ENCODE measurements at places on chromosomes 3 and 15. TPM values are rescaled to one million over a fixed set of nuclear protein-coding genes. Genes with fewer than 3 reads are reported as not detected.

Gene MESD
- total RNA-seq = 30.5 TPM

Gene GOLGA6L7
- not detected for total RNA-seq

- H3K4me1 ChIP-seq = no peaks in the 10 kb centered on the region
- no peaks in the 10 kb centered on the region for H3K36me3 ChIP-seq
- peak overlapping the region; percentile 7 for H3K4me3 ChIP-seq
- DNase-seq = peak; percentile 17
Observed at GRCh38 chr3:13655061-13655913, 106.4 kb downstream of the FBLN2 start.

GRCh38 chr15:74470631-74471395, 9.9 kb upstream of the UBL7 start:
- no peaks in the 10 kb centered on the region for H3K36me3 ChIP-seq
- no peak for DNase-seq
- no peaks in the 10 kb centered on the region for H3K27me3 ChIP-seq
- H3K4me1 ChIP-seq = no peaks in the 10 kb centered on the region
- H3K4me3 ChIP-seq = no peak overlapping the region
- no peak overlapping the region for H3K27ac ChIP-seq

GRCh38 chr15:78263907-78264303, 457 bp upstream of the DNAJA4 start:
- H3K36me3 ChIP-seq = no peaks in the 10 kb centered on the region
- peak overlapping the region; percentile 41 for H3K27ac ChIP-seq
- H3K4me3 ChIP-seq = no peak overlapping the region
- peaks cover 7% of the 10 kb centered on the region for H3K4me1 ChIP-seq

- peaks cover 16% of the 10 kb centered on the region for H3K36me3 ChIP-seq
- no peaks in the 10 kb centered on the region for H3K27me3 ChIP-seq
- no peak for DNase-seq
- no peak overlapping the region for H3K27ac ChIP-seq
Observed at GRCh38 chr3:42556089-42556632, 25.6 kb downstream of the SEC22C start.

Gene MME
- 10.5 TPM for total RNA-seq

- H3K36me3 ChIP-seq = no peaks in the 10 kb centered on the region
- no peaks in the 10 kb centered on the region for H3K27me3 ChIP-seq
- DNase-seq = no peak
Observed at GRCh38 chr3:129746629-129747028, 140.2 kb upstream of the PLXND1 start.

Gene ZNF35
- 9.1 TPM for total RNA-seq

DNA sequence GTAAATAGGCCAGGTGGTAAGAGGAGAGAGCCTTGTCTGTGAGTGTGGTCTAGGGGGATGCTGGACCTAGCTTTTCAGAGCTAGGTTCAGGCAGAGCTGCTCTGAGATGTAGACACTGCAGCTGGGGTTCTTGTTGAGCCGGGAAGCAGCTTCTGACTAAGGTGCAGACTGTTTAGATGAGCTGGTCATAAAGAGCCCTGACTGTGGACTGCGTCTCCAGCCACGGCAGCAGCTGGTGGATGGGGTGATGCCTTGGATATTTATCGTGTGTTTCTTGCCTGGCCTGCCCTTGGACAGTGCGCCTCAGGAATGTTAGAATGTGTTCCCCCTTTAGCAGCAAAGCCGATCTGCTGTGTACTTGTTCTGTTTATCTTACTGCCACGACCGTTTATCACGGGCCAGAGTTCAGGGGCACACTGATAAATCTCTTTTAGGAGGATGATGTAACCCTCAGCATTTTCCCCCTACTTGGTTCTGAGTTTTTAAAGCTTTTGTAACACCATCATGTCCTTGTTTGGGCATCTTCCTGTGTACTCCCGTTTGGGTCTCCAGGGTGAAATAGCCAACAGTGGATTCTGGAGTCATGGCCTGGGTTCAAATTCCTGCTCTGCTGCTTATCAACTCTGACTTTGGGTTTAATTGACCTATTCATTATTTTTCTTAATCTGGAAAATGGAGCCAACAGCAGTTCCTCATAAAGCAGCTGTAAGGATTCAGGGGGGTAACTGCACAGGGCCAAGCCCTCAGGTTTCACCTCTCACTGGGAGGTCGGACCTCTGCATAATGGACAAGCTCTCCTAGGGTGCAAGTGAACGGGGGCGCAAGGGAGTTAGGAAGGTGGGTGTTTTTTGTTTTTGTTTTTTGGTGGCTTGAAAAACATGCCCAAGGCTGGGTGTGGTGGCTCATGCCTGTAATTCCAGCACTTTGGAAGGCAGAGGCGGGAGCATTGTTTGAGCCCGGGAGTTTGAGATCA, 51.4 kb downstream of the FLNB start:
- DNase-seq = peak; percentile 74
- H3K4me1 ChIP-seq = peaks cover 54% of the 10 kb centered on the region
- H3K4me3 ChIP-seq = no peak overlapping the region

GRCh38 chr3:52833202-52833601, 1.6 kb downstream of the MUSTN1 start:
- H3K36me3 ChIP-seq = no peaks in the 10 kb centered on the region
- H3K4me1 ChIP-seq = peaks cover 6% of the 10 kb centered on the region
- no peak for DNase-seq
- no peaks in the 10 kb centered on the region for H3K27me3 ChIP-seq
- H3K4me3 ChIP-seq = no peak overlapping the region

Measured in endothelial cell of umbilical vein (primary cell).